Natural killer cell (primary cell): ENCODE measurements at places on chromosomes 4 and X. TPM values are rescaled to one million over a fixed set of nuclear protein-coding genes. Genes with fewer than 3 reads are reported as not detected.
A peak's percentile ranks its signal among the peaks of the same experiment; 100 is the strongest.

The FHIP1A gene
- total RNA-seq: 0.49 TPM

The XG gene
- not detected for total RNA-seq

The ZNF595 gene
- 23.0 TPM for total RNA-seq

The CTAG1B gene
- total RNA-seq: not detected

The ETDB gene
- not detected for total RNA-seq

The C4orf36 gene
- total RNA-seq: not detected

The F8 gene
- total RNA-seq: 4.6 TPM

The TMEM47 gene
- not detected for total RNA-seq

The CSAG1 gene
- total RNA-seq: not detected

The SH3RF1 gene
- 0.54 TPM for total RNA-seq

The KLHL13 gene
- 0.11 TPM for total RNA-seq

The SOWAHD gene
- not detected for total RNA-seq

The HMGN5 gene
- 1.3 TPM for total RNA-seq

DNA sequence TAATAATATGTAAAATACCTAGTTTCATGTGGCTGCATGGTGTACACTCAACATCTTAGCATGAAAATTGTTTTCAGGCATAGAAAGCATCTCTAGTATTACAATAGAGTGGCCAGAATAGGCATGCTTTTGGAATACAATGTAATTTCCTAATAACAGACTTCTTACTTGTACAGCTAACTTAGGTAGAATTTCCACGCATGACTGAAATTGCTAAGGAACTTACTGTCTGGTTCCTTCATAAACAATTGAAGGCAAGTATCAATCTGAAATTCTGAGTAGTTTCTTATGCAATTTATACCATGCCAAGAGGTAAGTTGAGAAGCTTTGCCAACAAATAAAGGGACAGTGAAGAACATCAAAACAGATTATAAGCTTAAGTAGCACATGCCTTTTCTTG is 26.7 kb downstream of the SULT1E1 start:
- no peak for DNase-seq

DNA sequence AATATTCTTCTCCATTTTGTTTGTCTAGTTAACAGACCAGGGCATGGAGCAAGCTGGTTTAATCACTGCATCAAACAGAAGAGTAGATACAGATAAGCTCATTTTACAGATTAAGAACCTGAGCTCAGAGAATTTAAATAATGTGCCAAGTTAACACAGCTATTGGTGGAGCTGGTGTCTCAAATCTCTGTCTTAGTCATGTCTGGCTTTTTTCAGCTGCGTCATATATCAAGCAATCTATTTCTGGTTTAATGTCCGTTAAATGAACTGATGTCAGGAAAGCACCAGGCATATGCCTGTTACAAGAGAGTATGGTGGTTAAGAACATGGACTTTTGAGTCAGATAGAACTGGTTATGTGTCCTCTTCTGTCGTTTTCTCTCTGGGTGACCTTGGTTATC is 79.8 kb upstream of the ADGRA3 start:
- DNase-seq: no peak

GRCh38 chrX:19535476-19535875 is 20.2 kb upstream of the MAP3K15 start:
- DNase-seq: no peak

DNA sequence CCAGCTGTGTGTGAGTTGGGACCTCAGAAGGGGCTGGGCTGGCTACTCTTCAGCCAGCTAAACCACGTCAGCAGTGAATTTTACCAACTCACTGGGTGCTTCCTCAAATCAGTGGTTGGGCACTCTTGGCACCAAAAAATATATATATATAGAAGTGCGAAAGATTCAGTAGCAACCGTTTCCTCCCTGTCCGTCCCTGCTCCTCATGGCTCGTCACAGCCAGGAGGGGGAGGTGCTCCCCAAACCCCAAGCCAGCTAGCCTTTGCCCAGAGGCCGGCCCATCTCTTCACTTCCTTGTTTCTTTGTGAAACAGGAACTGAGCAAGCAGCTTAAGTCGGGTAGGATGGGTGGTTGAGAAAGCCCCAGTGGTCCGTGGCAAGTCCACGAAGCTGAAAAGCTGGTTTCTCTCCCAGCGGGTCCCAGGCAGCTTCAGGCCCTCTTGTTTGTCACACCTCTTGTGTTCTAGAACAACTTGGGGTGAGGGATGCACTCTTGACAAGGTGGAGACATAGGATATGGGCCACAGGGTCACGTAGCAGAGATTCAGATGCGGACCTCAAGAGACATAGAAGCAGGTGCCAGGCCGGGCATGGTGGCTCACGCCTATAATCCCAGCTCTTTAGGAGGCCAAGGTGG is 6.8 kb upstream of the SASH3 start:
- DNase-seq: peak; percentile 73

DNA sequence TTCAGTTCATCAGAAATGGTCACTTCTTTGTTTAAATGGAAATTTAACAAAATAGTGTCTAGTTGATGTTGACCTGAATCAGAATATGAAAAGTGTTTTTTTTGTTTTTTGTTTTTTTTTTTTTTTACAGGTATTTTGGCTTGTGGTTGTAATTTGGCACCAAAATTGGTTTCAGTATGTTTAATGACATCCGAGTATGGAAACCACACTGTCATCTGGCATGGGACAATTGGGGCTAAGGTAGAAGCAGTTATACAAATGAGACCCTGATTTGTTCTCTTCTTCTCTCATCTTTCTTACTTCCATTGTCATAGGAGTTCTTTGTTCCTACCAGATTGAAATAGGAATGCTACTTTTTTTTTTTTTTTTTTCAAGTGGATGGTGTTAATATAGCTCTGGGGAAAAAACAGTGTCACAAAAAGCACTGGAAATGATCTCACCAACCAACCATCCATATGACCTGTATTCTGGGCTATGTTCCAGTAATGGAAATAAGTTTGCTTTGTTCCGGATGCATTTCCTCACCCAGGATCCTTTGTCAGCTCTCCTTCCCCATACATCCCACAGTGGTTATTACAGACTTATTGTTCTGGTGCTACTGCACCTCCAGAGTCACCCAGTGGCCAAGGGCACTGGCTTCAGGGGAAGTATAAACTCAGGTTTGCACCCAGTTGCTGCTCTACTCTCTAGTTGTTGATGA is 95.8 kb downstream of the ATXN3L start:
- DNase-seq: no peak

DNA sequence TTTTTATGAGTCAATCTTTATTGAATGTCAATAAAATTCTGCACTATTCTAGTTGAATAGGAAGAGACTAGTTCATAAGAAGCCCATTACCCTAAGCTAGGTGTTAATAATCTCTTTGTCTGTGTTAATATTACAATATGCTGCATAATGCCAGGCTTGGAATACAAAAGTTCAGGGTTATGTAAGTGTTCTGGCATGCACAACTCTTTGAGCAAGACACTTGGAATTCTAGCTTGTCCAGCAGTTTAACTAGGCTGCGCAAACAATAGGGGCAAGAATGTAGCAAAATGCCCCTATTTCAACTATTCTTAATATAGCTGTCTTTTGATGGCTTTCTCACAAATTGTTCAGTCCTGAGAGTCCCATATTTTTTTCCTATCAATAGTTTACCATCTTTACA is 31.3 kb upstream of the ETNPPL start:
- DNase-seq: no peak

- DNase-seq: no peak
These were observed 9.6 kb upstream of the RUFY3 start for GRCh38 chr4:70712150-70712549.

GRCh38 chrX:68842781-68843581 is 14.2 kb downstream of the EFNB1 start:
- no peak for DNase-seq

GRCh38 chrX:70433848-70434351 is 10.7 kb upstream of the DLG3 start:
- DNase-seq: peak; percentile 73

DNA sequence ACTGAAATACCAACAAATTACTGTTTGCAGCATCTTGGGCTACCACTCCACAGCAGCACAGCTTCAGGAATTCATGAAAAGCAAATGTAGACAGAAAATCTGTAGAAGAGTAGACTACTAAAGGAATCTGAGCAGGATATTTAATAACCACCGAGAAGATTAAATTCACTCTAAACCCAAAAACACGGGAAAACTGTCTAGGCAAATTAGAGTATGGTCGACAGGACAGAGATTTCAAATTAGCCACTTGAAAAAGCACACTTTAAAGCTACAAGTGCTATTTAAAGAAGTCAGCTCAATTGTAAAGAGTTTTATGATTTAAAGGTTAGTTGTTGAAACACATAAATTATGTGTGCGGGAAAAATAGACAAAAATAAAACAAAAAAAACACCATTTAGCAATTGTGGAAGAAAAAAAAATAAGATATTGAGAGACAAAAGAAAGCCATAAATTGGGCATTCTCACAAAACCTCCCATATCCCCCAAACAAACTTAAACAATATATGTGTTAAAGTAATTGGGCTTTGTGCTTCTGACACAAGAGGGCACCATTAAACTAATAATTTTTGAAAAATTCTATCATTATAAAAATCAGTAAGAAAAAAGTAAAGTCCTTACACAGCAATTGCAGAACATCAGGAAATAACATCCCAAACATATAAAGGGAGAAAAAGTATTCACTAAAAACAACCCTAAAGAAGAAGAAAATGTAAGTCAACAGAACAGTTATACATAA is 880.8 kb downstream of the TECRL start:
- no peak for DNase-seq

DNA sequence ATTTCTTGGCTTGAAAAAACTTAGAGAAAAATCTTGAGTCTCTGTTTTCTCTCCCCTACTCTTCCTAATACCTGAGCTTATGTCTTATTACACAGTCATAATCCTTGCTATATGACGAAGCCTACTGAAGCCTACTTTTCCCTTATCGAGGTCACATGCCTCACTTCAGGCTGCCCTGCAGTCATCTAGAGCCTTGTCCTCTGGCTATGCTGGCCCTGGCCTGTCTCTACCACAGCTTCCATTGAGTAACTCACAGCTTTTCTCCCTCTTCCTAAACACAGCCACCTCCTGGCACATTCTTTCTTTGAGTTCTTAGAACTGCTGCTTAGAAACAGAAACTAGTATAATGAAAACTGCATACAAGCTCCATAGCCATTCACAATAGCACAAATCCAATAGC is 1698.3 kb downstream of the STIM2 start:
- no peak for DNase-seq

- DNase-seq: no peak
These were observed 3.3 kb downstream of the PGRMC2 start for GRCh38 chr4:128284317-128284716.

- no peak for DNase-seq
These were observed 67.3 kb downstream of the ASB9 start for GRCh38 chrX:15202454-15203177.

DNA sequence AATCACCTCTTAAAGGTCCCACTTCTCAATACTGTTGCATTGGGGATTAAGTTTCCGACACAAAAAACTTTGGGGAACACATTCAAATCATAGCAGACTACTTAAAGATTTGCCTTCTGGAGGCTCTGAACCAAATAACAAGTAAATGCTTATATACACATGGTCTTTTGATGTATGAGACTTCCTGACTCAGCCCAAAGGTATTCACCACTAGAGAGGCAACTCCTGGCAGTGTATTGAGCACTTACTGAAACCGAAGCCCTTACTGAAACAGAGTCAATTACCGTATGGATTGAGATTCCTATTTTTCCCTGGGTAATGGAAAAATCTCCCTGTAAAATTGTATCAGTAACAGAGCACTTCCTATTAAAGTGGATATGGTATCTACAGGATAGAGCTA is 45.4 kb downstream of the ZCCHC13 start:
- DNase-seq: no peak

- DNase-seq: peak; percentile 77
These were observed 531 bp downstream of the DGKQ start for GRCh38 chr4:972651-973424.

DNA sequence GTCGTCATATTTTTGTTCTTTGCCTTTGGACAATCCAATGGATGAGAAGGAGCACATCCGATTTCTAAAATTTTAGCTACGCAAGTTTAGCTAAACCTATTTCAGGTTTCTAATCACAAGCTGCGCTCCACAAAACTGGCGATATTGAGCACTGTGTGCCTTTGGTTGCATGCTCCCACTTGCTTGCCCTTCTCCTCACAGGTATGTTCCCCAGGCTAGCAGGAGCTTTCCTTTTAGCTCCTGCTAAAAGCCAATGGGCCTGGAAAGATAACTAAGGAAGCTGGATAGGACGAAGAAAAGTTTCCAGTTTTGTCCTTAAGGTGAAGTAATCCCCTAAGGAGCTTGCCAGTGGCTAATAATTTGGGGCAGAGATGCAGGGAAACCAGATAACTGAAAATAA is 975.2 kb downstream of the FSTL5 start:
- DNase-seq: no peak

- no peak for DNase-seq
These were observed 297.9 kb downstream of the GPM6A start for GRCh38 chr4:175514174-175514573.

DNA sequence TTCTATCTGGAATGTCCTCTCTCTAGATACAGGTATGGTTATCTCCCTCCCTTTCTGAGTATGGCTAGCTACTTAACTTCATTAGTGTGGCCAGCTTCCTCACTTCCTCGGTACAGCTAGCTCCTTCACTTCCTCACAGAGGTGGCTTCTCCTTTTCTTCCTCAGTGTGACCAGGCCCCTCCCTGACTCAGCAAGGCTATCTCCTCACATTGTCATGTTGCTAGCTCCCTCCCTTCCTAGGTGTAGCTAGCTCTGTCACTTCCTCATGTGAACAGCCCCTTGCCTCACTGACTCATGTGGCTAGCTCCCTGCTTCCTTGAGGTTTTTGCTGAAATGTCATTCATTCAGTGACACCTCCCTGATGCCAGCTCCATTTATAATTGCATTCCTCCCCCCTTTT is 67.3 kb upstream of the DDIT4L start:
- DNase-seq: no peak

- DNase-seq: no peak
These were observed 127.2 kb upstream of the GPC4 start for GRCh38 chrX:133542476-133542875.

DNA sequence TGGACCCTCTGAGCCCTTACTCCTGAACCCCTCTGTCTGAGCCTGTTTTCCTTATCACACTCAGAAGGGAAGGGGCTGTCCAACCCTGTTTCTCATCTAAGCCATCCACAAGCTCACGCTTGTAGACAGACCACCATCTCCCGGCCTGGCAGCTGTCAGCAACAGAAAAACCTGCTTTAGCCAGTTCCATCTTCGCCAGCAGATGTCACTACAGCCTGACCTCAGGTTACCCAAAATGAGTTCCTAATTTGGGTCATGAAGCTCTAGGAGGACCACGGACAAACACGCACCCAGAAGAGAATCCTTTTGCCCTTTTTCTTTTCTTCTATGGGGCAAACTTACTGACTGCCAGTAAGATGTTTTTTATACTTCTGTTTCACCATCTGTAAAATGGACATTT is 445.4 kb downstream of the BCOR start:
- no peak for DNase-seq

- no peak for DNase-seq
These were observed 78.7 kb downstream of the ARAP2 start for GRCh38 chr4:36165631-36166005.

- no peak for DNase-seq
These were observed 12.2 kb downstream of the GK2 start for GRCh38 chr4:79395841-79396240.

- DNase-seq: no peak
These were observed 93.8 kb downstream of the MBNL3 start for GRCh38 chrX:132395026-132395425.

GRCh38 chr4:53100501-53101190 is 238.5 kb downstream of the RASL11B start:
- no peak for DNase-seq
